CD8-positive, alpha-beta memory T cell (primary cell): ENCODE measurements at places on chromosomes 3 and 15.

DNA sequence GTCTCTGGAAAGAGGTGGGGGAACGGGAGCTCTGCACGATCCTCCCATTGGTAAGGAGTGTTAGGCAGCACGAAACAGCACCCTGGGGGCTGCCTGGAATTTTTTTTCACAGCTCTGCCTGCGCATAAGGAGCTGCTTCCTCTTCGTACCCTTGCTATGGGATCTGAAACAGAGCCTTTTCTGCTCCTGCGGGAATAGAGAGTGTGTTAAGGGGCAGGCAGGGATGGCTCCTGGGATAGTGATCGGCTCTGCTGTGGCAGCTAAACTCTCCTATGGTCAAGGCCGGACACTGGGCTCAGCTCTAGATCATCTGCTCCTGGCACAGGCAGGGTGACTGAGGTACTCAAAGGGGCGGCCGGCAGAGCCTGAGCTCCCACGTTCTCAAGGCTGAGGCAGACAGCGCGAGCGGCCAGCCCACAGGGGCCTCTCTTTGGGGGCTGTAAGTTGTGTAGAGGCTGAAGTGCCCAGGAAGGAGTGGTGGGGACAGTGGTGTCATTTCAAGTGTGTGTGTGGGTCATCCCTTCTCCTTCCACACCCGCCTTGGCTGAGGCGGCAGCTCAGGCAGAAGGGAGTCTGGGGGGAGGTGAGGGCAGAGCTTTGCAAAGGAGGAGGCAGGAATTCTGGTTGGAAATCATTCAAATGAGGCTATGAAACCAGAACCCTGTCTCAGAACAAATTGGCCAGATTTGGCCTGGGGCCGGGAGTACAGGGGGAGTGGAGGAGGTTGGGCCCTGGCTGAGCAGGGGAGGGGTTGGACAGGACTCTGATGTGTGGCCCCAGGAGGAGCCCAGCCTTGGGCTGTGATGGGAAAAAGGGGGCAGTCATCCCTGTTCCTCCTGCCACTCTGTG, 31.0 kb downstream of the EPHB3 start:
- no peak for DNase-seq

DNA sequence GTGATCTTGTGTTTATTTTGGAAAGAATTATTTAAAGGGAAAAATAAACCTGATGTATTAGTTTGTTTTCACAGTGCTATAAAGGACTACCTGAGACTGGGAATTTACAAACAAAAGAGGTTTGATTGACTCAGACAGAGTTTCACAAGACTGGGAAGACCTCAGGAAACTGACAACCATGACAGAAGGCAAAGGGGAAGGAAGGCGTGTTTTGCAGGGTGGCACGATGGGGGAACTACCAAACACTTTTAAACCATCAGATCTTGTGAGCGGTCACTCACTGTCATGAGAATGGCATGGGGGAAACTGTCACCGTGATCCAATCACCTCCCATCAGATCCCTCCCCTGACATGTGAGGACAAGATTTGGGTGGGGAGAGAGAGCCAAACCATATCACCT, 87.0 kb downstream of the TP63 start:
- no peak for DNase-seq

GRCh38 chr15:35080226-35080625, 4.9 kb downstream of the NANOGP8 start:
- no peak for DNase-seq

DNA sequence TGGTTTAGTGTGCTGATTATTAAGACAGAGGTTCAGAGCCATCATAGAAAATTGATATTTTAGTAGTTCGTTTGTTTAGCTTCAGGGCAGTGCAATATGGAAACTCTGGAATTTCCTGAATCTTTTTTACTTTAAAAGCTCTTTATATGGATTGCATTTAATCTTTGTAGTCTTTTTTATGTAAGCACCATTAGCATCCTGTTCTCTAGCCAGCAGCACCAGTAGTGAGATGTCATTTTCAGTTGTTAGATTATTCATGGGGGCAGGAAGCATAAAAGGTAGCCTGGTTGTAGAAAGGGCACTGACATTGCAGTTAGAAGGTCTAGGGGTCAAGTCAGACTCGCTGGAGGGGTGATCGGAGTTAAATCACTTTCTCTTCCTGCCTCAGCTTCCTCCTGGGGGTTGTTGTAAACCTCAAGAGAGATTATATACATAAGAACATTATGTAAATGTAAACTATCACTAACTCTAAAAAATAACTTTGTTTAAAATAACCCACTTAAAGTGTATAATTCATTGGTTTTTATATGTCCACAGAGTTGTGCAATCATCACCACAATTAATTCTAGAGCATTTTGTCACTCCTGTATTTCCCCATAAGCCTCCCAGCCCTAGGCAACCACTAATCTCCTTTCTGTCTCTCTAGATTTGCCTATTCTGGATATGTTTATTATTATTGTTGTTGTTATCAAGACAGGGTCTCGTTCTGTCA, 31.4 kb upstream of the ITPKA start:
- no peak for DNase-seq

GRCh38 chr3:134939978-134940377, 144.9 kb downstream of the EPHB1 start:
- DNase-seq = no peak

- DNase-seq = no peak
These were observed 25.0 kb upstream of the MUSTN1 start for GRCh38 chr3:52859686-52860423.

DNA sequence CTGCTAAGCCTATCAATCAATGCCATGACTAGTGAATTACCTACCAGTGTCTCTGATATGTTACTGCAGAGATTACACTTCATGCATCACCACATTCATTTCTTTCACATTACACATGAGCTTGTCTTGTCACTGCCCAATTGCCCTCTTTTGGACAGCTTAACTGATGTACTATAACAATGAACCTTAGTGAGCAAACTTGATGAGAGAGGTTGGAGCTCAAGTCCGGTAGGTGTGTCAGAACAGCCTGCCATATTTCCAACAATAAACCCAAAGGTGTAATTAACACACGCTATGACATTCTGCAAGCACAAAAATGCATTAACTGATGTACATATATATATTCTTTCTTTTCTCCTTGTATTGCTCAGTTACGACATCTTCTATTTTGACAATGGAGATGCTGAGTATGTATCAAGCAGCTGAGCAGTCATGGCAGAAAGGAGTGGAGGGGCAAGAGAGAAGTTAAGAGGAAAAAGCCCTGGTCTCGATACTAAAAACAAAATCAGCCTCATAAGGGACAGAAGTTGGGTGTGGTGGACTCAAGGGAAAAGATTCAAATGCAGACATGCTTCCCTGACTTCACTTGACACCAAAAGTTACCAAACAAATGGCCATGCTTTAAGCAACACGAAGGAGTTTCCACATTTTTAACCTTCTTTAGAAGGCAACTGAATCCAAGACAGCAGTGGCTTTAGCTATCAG, 538.2 kb downstream of the FOXP1 start:
- DNase-seq = no peak

GRCh38 chr3:78275420-78275852, 1235.5 kb downstream of the ROBO2 start:
- DNase-seq = no peak

DNA sequence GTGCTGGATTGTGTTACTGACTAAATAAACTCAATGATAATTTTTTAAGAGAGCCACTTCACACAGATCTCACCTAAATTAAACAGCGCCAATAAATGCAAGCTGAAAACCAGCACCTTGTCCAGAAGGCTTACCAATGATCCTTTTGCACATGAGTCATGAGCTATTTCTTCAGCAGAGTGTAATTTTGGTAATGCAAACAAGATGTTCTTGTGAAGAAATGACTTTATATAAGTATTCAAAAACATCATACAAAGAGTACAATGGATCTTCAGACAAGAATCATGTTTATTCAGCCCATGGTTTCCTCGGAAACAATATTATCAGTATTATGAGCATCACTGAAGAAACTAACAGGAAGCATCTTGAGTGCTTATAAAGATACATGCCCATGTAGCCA, 263.8 kb upstream of the UBE2E2 start:
- DNase-seq = no peak
